ENCODE measurements at places on chromosomes 2 and 18. TPM values are rescaled to one million over a fixed set of nuclear protein-coding genes. Genes with fewer than 3 reads are reported as not detected.

DNA sequence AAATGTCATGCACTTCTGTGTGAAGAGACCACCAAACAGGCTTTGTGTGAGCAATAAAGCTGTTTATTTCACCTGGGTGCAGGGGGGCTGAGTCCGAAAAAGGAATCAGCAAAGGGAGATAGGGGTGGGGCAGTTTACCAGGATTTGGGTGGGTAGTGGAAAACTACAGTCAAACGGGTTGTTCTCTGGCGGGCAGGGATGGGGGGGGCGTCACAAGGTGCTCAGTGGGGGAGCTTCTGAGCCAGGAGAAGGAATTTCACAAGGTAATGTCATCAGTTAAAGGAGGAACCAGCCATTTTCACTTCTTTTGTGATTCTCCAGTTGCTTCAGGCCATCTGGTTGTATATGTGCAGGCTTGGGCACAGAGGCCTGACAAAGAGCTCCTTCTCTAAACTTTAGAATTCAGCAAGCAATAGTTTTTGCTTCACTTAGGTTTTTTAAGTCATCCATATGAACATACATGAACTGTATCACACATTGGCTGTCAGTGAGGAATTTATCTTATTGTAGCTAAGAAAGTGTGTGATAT, 17.5 kb upstream of the ALPK2 start:
- ATAC-seq = no peak

The NDUFV2 gene
- total RNA-seq = 198 TPM

DNA sequence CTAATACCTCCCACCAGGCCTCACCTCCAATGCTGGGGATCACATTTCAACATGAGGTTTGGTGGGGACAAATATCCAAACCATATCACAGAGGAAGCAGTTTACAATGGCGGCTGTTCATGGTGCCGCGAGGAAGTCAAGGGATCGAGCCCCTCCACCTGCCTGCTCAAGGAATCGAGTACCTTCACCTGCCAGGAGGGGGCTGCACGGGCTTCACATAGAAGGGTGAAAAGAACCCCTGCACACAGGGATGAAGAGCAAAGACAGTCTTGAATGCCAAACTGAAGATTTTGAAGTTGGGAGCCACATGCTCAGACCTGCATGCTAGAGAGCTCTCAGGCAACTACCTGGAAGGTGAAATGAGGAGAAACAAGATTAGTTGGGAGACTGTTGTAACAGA, 110.3 kb downstream of the KCNF1 start:
- no peak for ATAC-seq

DNA sequence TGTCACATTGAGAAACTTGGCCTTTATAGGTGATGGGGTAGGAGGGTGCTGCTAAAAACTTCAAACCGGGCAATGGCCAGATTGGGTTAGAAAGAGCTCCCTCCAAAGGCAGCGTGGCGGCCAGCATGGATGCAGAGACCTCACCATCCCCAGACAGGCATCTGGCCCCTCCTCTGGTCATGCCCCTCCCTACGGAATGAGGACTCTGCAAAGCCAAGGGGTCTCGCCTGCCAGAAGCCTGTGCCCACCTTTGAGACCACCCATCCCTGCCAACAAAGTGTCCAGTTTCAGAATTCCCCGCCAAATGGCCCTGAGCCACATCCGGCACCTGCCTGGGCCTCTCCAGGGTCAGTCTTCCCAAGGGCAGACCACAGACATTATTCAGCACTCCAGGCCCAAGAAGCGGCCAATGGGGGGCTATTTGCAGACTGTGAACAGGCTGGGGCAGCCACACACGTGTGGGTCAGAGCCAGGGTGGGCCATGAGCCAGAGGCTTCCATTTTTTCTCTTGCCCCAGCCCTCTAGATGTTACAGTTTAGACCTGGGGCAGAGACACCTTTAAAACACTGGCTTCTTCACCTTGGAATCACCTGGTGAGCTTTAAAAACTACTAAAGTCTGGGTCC, 4.2 kb upstream of the ATP6V1B1 start:
- no peak for ATAC-seq

GRCh38 chr2:130768191-130768855, 13.0 kb downstream of the AMER3 start:
- peak; percentile 22 for ATAC-seq

DNA sequence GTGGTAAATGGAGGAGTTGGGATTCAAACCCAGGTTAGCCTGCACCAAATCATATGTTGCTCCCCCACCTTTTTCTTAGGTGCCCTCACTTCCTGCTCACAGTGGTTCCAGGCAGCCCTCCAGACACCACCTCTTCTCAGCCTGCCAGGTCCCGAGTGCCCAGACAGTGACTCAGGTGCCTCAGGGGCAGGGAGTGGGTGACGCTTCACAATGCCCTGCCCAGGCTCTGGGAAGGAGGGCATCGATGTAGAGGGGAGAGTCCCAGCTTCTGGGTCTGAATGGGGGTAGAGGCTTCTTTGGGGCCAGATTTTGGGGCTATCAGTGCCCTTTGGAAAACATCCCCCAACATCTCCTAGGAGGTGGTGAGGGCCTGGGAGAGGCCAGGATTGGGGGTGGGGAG, 5.2 kb upstream of the DNAJB2 start:
- no peak for ATAC-seq

DNA sequence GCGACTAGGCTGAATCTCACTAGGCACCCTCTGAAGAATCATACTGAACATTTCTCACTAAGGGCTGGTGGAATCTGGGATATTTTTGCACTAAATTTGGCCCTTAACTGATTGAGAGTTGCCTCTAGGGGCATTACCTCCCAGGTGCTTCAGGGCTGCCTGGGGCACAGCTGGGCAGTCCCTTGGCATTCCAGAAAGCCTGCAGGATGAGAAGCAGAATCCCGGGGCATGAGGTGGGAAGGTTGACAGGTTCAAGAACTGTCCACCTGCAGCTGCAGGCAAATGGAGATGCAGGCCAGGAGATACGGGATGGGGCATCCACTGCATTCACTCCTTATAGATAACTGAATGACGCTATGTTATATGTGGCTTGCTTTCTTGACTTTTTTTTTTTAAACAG, 7.4 kb downstream of the RESP18 start:
- no peak for ATAC-seq

DNA sequence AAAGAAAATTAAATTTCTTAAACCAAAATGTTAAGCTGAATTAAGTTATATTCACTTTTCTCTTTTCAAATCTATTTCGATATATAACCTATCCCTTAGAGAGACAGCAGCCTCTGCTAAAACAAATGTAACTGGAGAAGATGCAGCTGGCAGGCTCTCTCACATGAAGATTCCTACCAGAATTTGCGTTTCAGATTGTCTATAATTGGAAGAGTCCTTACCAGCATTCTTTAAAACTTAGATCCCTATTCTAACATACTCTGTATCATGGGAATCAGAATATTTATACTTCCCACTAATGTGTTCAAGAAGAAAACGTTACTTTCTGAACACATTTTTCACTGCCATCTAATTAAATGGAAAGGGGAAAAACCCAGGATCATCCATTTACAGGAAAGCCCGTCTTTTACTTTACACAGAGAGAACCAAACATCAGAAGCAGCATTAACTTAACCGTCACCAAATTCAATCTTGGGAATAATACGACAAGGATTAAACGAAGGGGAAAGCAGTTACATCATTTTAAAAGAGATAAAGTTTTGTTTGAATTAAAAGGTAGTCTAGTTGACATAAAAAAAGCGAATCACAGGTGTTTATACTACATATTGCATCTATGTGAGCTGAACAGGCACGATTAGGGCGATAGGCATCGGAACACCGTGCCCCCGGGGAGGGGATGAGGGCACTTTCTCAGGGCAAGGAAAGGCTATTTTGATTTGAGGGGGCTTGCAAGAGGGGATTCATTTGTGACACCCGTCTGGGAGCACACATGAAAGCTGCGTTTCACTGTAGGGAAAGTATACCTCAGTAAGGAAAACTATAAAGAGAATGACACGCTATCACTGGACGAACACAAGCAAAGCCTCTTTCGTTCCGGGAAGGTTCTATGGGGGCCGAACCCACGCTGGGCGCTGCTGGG, 1.3 kb downstream of the PTPN2 start:
- no peak for ATAC-seq

GRCh38 chr2:105857076-105857740, 112.5 kb downstream of the NCK2 start:
- no peak for ATAC-seq

DNA sequence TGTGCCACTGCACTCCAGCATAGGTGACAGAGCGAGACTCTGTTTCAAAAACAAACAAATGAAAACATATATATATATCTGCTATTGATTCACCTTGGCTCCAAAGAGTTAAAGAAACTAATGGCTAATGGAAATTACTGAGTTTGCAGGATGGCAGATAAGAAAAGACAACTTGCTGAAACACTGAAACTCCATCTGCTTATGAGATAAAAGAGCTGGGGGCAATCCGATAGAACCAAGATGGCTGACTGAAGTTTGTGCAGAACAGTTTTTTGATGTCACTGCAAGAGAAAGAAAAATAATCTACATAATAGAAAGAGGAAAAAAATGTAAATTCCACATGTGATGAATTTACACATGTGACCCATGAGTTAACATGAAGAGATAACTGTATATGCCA, 88.2 kb downstream of the LRATD1 start:
- ATAC-seq = no peak

- ATAC-seq = no peak
Observed at GRCh38 chr2:57536535-57537231, 509.9 kb upstream of the VRK2 start.

GRCh38 chr2:156935616-156936015, 321.9 kb upstream of the GALNT5 start:
- no peak for ATAC-seq

The FBXO48 gene
- total RNA-seq = 1.2 TPM

The OSBPL6 gene
- total RNA-seq = 1.5 TPM

The RAPH1 gene
- 24.6 TPM for total RNA-seq

GRCh38 chr2:145197944-145198343, 678.0 kb upstream of the ZEB2 start:
- ATAC-seq = no peak

DNA sequence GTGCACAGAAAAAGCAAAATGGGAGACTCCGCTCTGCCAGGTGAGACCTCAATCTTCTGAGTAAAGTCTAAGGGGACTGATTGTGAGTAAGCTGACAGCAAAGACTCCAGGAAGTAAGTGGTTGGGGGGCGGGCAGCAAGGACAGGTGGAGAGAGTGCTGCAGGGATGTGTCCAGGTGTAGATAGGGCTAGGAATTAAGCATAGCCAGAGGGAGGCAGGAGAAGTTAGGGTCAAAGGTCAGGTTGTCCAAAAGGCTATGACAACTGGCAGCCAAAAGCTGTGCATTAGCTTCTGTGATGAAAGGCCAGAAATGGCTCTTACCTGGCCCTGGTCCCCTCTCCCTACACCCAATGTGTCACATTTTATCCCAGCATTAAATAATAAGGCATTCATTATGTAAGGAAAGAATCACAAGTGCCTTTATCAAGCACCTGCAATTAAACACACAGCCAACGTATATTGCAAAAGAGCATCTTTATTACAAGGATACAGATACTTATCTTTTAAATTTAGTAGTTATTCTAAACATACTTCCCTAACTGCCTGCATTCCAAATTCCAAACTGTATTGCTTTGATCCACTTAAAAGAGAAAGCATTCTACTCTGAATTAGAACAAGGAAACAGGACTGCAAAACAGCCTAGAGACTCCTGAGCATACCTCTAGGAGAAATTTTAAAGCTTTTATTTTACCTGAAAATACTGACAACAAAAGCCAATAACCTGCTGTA, 247.9 kb downstream of the IRS1 start:
- ATAC-seq = no peak

DNA sequence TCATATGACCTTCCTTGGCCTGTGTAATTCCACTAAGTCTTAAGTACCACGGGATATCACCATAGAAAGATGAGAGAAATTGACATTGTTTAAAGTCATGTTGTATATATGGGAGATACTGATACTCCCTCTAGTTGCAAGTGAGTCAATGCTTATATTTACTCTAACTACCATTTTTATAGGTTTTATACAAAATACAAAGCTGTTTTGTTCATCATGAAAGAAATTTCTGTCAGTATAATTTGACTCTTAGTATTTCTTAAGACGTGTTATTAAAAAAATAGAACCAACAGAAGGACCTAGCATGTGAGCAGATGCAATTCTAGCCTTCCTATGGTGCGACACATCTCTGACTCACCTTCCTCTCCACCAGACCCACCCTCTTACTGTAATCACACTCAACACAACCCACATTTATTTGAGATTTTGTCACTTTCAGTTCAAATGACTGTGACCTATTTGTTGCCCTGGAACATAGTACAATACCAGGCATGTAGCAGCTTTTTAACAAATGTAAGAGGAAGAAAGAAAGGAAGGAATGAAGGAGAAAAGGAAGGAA, 453.1 kb downstream of the CMPK2 start:
- ATAC-seq = no peak

DNA sequence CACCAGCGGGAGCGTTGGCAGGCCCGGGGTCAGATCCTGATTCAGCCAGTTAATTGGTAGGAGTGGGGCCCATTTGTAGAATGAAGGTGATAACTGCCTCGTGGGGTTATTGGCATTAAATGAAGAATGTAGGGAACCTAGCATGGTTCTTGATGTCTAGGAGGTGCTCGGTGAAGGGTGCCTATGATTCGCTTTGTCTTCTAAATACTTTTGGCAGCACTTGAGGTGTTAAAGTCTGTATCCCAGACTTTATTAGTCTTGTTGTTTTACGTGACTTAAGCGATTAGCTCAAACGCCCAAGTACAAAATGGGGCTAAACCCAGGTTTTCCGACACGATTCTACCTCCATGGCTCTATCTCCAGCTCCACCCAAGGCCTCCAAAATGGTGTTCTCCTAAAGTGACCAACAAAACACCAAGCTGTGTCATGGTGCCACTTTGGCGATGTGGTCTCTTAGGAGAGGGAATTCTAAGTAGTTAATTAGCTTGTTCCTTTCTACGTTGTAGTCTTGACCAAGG, 980 bp upstream of the PPP4R1 start:
- no peak for ATAC-seq

DNA sequence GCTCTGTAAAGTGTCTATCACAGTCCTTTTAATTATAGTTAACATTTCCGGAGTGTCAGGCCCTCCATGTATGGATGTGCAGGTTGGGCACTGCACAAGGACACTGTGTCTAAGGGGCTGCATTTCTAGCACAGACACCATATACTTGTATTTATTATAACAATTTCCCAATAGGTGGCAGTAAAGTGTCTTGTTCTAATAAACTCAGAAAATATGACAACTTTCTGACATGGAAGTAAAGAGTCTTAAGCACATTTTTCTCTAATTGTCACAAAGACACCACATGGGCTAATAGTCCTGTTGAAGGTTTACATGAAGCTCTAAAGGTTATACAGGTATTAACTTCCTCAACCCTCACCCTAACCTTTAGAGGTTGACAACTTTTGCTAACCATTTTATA, 156.6 kb downstream of the DYSF start:
- no peak for ATAC-seq

The CNGA3 gene
- total RNA-seq = 10.6 TPM

DNA sequence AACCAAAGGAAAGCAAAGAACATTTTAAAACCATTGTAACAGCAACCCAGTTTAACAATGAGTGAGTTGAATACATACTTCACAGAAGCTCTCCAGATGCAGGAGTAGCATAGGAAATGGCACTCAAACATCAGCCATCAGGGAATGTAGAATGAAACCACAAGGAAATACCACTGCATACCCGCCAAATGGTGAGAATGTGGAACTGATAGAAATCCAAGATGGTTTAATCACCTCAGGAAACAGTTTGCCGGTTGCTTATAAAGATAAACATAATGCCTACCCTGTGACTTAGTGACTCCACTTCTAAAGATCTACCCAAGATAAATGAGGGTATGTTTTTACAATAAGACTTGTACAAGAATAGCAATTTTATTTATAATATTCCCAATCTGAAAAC, 132.0 kb downstream of the GALNT1 start:
- no peak for ATAC-seq

- no peak for ATAC-seq
Observed at GRCh38 chr2:207724113-207724512, 12.7 kb downstream of the CCNYL1 start.

GRCh38 chr2:235492850-235493344, 946 bp upstream of the AGAP1 start:
- ATAC-seq = no peak

The ADD2 gene
- 4.4 TPM for total RNA-seq
